Activated naive CD4-positive, alpha-beta T cell treated with anti-CD3 and anti-CD28 coated beads, Interleukin-2, amount 50 U/mL, for 72 hours (primary cell): ENCODE measurements at places on chromosomes 1 and 21. TPM values are rescaled to one million over a fixed set of nuclear protein-coding genes. Genes with fewer than 3 reads are reported as not detected.

DNA sequence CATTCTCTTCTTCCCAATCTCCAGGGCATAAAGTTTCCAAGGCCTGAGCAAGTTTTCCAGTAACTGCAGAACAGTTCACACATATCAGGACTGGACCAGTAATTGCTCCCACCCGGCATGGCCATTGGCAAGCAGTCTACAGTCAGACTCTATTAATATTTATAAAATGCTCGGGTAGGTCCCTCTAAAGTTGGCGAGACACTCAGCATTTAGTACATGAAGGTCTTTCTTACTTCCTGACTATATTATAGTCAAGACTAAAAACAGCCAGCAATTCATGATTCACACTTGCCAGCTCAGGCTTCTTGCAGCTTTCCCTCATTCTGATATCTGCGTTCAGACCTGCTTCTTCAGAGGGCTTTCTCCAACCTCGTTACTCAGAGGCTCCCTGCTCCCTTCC is 25.4 kb downstream of the GADD45A start:
- no peak for DNase-seq

DNA sequence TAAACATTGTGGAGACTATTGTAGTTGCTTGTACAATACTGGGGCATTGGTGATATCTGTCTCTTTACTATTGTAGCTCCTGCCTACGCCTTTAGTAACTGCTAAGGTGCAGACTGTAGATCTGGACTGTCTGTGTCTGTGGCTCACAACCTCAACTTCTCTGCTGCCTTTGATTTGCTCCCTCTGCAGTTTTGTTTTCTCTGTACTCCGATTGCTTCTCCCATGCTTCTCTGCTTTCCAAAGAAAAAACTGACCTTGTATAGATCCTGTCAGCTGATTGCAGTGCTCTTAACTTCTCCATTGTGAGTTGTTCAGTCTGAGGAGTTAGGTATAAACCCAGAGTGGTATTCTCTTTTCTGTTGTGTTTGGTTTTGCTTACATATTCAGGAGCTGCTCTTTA is 15.3 kb downstream of the MAGI3 start:
- DNase-seq, result no peak

DNA sequence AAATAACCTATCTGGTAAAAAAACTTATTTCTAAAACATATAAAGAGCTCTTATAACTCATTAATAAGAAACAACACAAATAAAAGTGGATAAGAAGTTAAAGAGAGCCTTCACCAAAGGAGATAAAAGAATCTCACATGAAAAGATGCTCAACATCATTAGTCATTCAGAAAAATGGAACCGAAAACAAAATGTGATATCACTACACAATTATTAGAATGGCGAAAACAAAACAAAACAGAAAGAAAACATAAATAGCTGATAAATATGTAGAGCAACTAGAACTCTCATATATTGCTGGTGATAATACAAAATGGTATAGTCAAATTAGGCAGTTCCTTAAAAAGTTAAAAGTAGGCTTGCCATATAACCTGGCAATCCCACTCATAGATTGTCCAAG is 1109.3 kb downstream of the PLA2G4A start:
- DNase-seq, result no peak

Gene MARK1
- total RNA-seq, result not detected

GRCh38 chr1:234256359-234256758 is 116.9 kb upstream of the COA6 start:
- DNase-seq, result no peak

- no peak for DNase-seq
These were observed 402.2 kb downstream of the GPATCH2 start for GRCh38 chr1:217228689-217229088.

Gene TRIM45
- total RNA-seq, result 1.5 TPM

GRCh38 chr1:185207980-185208602 is 51.1 kb downstream of the SWT1 start:
- no peak for DNase-seq

Gene ALX3
- total RNA-seq, result not detected

Gene FAAH
- total RNA-seq, result 5.5 TPM

GRCh38 chr1:218165701-218166114 is 119.4 kb upstream of the RRP15 start:
- DNase-seq, result no peak
